ENCODE measurements at places on chromosomes 4 and X.

DNA sequence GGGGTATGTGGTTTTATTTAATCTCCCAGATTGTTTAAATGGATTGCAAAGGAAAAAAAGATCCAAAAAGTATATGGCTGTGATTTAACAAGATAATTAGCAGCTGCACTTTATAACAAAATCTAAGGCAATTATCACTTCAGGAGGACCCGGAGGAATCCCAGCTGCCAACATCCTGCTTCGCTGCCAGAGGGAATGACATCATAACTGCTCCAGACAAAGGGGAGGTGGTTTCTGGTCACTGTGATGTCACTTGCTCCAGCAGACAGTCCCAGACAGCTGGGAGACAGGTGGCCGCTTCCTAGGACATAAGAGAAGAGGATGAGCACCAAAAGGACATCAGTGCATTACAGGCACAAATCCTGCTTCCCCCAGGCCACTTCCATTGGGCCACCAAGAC, 371.0 kb downstream of the BCOR start:
- no peak for ATAC-seq

GRCh38 chr4:93841803-93842345, 13.3 kb downstream of the ATOH1 start:
- ATAC-seq: no peak

DNA sequence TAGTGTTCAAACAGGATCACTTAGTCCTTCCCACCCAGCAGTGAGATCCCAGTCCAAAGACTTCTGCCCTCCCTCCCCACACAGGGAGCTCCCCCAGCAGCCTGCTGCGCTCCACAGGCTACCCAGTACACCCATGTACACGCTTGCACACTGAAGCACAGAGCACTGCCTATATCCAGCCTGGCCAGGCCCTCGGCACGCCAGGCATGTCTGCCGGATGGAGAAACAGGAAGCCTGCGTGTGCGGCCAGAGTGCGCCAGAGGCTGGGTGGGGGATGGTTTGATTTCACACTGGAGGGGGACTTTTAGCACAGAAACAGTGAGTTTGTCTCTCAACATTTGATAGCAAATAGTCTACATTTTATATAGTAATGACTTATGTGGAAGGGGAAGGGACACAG, 833.5 kb upstream of the IGFBP7 start:
- ATAC-seq: no peak

- no peak for ATAC-seq
Measured at GRCh38 chrX:56803850-56804681, 75.0 kb downstream of the NBDY start.

DNA sequence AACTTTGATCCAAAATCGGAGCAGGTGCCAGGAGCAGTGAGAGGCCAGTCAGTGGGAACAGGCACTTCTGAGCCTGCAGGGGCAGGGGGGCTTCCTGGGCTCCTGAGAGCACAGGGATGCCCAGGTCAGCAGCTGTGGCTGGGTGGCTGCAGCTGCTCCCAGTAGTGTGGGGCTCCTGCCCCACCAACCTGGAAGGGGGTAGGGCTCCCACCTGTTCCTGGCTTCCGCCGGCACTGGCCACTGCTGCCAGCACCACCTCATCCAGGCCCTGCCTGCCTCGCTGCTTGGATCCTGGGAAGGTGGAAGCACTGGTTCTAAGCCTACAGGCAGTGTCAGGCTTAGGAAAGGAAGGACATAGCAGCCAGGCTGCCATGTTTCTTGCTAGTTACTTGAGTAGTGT, 18.6 kb downstream of the GRK4 start:
- no peak for ATAC-seq

DNA sequence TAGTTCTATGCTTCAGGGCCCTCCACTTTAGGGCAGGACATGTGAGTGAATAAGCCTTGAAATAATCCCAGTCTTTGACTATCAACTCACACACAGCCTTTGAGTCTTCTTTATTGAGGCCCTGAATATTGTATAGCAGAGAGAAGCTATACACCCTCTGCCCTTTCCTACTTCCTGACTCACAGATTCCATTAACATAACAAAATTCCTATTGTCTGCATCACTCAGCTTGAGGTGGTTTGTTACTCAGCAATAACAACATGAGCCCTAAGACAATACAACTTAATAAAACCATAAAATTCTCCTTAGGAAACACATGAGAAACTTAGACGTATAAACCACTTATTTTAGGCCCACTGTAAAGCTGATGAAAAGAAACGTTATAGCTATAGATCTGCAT, 680.3 kb upstream of the DIAPH2 start:
- no peak for ATAC-seq

GRCh38 chrX:109623997-109624396, 975 bp downstream of the KCNE5 start:
- no peak for ATAC-seq

DNA sequence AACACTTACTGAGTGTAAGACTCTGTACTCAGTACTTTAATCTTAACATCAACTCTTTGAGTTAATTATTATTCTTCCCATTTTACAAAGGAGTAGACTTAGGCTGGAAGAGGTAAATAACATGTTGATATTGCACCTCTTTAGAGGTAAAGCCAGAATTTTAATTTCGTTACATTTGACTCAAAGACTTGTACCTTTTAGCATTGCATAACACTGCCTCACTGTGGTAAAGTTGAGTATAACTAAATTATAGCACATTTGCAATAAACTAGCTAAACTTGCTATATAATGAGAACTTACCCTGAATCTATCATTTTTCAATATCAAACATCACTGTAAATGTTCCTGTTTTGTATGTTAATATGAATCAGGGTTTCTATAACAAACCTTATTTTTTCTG, 218.5 kb downstream of the PRR32 start:
- ATAC-seq: no peak

GRCh38 chr4:185082561-185082960, 60.5 kb upstream of the SLC25A4 start:
- ATAC-seq: no peak

GRCh38 chr4:171817026-171817425, 3.8 kb downstream of the GALNTL6 start:
- no peak for ATAC-seq

DNA sequence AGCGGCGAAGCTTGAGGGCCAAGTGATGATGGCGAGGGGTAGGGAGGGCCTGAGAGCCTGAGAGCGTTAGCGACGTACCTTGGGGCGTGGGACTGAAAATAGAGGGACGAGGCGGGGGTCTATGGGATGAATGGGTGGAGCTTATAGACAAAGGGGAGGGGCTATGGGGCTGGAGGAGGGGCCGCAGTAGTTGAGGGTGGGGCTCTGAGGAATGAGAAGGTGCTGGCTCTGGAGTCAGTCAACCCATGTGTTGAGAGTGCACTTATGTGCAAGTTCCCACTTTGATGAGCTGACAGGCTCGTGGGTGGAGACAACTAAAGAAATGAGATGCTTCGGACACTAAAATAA, 488 bp downstream of the TBC1D25 start:
- ATAC-seq: peak; percentile 67

DNA sequence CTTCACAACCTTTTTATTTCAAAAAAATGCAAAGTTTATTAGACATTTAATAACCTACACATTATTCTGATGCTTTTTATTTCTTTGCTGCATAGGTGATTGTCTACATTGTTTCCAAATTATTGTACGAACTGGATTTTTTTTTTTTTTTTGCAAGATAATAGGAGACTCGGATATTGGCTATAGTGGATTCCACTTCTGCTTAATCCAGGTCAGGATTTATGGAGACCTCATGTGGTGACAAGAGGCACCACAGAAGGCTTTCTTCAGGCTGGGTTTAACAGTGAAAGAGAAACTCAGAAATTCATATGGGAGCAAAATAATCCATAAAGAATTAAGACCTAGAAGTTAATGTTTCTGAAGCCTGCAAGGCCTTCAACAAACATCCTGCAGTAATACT, 2.4 kb upstream of the SLIT2 start:
- ATAC-seq: no peak

DNA sequence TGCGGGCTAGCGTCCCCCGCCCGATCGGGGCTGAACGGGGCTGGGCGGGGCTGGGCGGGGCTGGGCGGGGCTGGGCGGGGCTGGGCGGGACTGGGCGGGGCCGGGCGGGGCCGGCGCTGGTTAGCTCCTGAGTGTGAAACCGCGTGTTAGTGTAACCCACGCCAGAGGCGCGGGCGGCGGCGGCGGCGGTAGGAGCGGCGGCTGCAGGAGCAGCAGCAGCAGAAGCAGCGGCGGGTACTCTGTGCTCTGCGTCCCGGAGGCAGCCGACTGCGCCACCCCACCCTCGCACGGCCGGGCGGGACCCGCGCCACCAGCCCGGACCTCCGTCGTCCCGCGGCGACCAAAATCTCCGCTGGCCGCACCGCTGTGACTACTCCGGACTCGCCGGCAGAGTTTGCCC, 128.1 kb downstream of the LAS1L start:
- peak; percentile 16 for ATAC-seq

GRCh38 chrX:45437186-45437585, 236.5 kb upstream of the DIPK2B start:
- ATAC-seq: no peak

DNA sequence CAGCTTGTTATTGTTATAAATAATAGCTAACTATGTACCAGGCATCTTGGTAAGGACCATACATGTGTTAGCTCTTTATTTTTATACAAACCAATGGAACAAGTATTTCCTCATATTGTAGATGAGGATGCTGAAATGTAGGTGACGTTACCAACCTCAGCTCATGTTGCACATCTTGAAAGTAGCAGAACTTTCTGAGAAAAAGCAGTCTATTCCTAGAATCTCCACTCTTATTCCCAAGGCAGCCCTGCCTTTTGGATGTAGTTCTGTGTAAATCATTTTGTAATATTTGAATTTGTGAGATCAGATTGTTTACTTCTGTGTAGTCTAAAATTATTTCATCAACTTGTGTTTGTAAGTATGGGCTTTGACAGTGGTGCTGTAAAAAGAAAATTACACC, 5.3 kb downstream of the FHDC1 start:
- no peak for ATAC-seq

DNA sequence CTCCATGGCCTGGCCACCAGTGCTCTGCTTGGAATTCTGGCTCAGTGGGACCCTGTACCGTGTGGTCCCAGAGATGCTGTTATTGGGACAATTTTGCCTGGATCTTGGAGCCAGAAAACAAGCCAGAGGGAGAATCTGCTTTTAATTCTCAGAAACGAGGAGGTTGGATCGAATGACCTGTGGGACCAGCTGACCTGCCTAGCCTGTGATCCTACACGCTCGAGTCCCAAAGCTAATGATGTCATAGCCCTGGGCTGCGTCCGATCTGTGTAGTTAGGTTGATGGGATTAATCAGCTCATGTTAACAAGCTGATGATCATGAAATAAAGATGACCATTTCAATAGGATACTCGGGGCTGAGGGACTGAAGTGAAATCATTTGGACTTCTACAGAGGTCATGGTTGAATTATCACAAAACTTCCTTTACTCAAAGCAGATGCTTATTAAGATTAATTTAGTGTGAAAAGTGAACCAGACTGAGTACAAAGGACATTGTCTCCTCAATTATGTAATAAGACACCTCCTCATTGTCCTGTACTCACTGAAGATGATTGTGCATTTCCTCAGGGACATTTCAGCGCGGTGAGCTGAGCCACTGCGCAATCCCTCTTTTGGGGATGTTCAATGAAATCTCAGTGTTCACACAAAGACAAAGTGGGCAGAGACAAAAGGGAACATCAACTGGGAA, 51.9 kb upstream of the STX18 start:
- ATAC-seq: no peak

- no peak for ATAC-seq
Measured at GRCh38 chr4:168751263-168752225, 254.7 kb downstream of the PALLD start.

DNA sequence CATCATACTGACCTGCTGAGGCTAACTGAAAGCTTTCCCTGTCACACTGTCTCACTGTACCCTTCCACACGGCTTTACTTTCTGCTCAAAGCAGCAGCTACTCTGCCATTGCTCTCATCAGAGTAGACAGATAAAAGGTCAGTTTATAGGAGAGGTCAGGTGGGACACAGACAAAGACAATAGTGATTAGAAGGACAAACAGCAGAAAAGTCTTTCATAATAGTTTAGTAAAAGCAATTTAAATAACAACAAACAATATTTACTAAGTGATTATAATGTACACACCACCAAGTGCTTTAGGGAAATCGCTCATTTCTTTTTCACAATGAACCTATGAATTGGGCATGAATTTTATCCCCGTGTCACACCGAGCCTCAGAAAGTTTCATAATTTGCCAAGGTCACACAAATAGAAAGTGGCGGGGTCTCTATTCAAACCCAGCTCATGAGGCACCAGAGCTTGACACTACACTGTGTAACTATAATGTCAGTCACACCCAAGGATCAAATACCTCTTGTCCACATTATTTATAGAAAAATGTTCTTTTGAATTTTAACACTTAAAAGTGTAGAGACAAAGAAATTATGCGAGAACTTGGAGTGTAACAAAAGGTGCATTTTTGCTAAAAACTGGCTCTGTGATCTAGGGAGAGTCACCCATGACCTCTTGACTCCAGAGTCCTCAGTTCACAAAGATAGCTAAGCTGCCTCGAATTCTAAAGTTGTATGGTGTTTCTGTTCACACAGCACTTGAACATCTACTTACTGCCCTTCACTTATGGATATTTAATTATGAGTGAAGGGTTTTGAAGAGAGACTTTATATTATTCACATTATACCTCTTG, 24.5 kb upstream of the SORBS2 start:
- no peak for ATAC-seq

DNA sequence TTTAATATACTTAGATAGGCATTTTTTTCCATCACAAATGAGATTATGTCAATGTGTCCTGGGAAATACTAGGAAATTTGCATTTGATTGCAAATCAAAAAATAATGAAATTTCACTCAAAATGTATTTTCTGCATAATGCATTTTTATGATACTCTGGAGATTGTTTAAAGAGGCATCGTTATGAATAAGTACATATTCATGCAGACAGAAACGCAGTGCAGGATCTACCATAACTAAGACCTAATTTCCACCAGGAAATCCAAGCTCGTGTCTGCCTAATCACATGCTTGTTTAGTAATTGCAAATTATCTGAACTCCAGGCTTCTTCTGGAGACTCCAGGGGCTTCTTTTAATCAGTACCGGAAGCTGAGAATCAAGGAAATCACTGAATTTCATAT, 163.5 kb upstream of the MXRA5 start:
- no peak for ATAC-seq

DNA sequence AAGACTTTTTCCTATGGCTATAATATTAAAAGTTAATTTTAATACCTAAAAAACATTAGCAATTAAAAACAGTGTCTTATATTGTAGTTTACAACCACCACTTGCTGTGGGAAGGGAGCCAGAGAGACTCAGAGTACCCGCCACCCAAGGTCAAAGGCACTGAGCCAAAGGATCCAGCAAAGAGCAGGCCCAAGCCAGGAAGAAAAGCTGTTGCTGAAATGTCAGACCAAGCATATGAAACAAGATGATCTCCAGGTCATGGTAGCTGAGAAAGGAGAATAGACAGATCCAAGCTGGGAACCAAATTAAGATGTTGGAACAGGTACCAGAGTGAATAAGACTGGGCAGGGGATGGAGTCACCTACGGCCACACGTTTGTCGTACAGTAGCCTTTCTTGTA, 18.8 kb upstream of the ATOH1 start:
- ATAC-seq: no peak

DNA sequence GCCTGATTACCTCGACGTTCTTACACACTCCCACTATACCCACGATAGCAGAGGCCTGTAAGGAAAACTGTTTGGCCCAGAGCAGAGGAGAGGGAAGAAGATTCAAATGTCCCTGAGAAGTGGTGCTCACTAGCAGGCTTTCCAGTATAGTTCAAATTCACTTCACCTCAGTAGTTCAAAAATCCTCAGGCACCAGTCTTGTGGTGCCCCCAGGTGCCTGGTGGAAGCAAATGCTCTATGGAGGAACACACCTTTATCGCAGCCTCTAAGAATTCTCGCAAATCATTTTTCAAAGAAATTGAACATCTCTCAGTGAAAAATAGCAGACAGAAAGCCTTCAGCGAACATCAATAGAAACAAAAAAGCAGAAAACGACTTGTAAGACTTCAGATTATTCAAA, 12.2 kb upstream of the MTMR1 start:
- ATAC-seq: peak; percentile 40

Measured in activated T-helper 17 cell treated with anti-CD3 and anti-CD28 coated beads, Interleukin-2, amount 50 U/mL, for 72 hours (primary cell).